Cortex of kidney (tissue), 1 donor: ENCODE measurements at places on chromosomes 4 and X.

DNA sequence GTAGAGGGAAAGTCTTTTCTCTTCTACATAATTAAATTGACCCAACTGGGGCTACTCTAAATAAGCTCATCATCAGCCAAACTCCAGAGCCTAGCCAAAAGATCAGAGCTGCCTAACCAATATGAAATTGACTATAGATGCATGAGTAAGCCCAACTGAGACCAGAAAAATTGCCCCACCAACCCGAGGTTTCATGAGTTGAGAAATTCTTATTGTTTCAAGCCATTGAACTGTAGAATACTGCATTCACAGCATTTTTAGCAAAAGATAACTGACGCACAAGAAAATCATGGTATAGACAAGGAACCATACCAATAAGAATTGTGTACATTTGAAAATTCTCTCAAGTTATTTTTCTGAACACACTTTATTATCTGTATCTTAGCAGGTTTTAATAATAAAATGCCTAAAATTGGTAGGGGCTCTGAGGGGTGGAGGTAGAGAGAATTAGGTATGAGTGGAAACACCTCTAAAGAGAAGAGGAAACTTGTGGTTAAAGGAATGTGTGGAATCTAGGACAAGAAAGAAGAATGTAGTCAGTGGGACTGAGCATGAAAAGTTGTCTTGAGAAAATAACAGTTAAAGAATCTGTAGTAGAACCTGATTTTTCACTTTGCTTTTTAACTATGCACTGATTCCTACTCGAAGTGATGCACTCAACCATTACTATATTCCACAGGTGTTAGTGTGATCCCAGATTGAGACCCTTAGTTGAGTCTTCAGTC lies 200.9 kb upstream of the PPP1R2C start:
- no peak for DNase-seq

GRCh38 chr4:77827343-77827742 lies 8.2 kb upstream of the CNOT6L start:
- no peak for DNase-seq

DNA sequence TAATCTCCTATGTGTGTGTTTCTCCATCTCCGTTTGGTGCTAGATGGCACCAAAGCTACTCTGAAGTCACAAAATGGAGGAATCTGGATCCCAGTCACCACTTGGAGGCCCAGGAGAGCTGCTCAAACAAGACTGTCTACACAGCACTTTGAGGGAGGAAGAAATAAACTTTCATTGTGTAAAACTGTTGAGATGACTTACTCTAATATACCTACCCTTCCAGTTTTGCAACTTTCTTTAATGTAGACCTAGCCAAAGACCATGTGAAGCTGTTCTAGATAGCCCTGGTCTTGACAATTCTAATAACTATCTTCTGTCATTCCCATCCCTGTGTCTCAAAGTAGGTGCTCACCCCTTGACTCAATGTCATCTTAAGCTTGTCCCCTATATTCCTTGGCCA lies 52.8 kb upstream of the TAB3 start:
- DNase-seq: no peak

- DNase-seq: no peak
These were observed 208.5 kb downstream of the MAD2L1 start for GRCh38 chr4:119858176-119858575.

DNA sequence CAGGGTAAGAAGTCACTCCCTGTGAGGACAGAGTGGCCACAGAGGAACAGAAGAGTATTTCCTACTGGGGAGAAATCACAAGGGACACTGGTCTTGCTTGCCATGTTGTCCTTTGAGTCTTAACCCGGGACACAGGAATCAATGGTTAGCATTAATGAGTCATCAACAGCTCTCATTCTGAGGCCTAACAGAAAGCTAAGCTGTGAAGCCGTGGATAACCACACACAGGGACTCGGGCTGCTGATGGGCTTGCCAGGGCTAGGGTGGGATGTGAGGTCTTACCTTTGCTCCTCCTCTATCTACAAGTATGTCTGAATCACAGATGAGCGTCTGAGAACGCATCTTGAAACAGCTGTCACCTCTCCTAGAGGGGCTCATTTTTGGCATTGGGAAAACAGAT lies 22.2 kb downstream of the HELT start:
- DNase-seq: no peak

DNA sequence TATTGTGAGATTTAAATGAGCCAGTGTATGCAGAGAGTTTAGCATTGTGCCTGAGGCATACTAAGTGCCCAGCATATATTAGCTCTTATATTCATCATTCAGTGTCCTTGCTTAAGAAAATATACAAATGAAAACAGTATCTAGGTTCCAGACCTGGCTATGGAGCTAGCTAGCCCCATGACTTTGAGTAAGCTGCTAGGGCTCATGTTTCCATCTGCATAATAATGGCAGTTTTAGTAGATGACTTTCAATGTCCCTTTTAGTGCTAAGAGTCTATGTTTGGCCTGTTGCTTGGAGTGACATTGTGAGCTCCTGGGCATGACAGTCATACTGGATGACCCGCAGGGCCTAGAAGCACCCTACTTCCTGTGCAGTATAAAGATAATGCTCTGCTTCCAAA lies 435.3 kb downstream of the ZIC3 start:
- no peak for DNase-seq

- DNase-seq: no peak
These were observed 28.1 kb upstream of the ZNF330 start for GRCh38 chr4:141192564-141192963.

DNA sequence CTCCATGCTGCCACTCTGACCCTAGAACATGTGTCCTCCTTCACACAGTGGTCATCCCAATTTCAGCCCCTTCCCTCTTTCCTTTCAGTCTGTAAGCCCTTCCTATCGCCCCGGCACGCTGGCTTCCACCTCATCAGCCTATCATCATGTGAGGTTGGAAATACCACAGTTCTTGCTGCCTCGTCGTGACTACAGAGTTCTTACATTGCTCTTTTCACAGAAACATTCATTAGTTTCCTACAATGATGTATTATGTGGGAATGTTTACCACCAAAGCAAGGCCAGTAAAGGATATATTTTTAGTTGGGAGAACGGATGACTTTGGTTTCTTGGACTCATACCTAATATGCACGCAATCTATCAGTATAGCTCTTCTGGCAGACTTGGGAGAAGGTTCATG lies 169.5 kb upstream of the BOD1L1 start:
- no peak for DNase-seq

- no peak for DNase-seq
These were observed 20.5 kb downstream of the NIPAL1 start for GRCh38 chr4:48037117-48037462.

GRCh38 chrX:39753293-39753996 lies 344.3 kb downstream of the BCOR start:
- DNase-seq: no peak

DNA sequence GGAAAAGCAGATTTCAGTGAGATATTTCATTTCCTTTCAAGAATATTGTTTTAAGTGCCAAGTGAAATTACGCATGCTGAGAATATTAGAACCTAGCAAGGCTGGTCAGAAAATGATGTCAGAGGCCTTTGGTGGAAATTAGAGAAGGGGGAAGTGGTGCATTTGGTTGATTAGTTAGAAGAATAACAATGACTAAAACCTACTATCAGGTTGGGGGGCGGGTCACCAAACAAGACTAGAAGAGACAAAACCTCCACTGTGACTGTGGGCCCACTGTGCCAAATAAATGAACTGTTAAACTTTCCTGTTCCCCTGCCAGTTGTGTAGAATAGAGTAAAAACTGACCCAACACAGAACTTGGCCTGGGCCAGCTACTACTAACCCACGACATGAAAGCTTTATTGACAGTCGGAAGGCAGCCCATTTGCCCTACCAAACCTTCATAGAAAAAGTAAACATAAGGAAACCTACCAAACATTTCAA lies 2.9 kb downstream of the RAPGEF2 start:
- no peak for DNase-seq

GRCh38 chr4:46909078-46909477 lies at the start of gene COX7B2:
Gene COX7B2 (minus strand): TSS chr4:46909245. CDS start chr4:46735192, 174,053 bp downstream.
- DNase-seq: no peak

- DNase-seq: no peak
These were observed 141.8 kb downstream of the CBR4 start for GRCh38 chr4:168868044-168868781.

- no peak for DNase-seq
These were observed at the start of gene SLITRK4 for GRCh38 chrX:143635915-143636314. Gene SLITRK4 (minus strand): TSS chrX:143636101. CDS start chrX:143631108, 4,993 bp downstream.

DNA sequence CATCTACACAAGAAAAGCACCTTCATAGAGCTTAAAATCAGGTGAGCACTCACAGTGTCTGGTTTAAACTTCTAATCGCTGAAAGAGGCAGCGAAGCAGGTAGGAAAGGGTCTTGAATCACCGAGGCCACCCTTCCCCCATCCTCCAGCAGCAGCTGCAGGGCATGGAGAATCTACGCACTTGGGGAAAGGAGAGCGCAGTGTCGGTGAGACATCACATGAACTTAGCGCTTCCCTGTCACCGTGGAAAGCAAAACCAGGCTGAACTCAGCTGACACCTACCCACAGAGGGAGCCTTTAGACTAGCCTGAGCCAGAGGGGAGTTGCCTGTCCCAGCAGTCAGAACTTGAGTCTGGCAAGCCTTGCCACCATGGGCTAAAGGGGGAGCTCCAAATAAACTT lies 197.2 kb upstream of the ZFP42 start:
- no peak for DNase-seq

DNA sequence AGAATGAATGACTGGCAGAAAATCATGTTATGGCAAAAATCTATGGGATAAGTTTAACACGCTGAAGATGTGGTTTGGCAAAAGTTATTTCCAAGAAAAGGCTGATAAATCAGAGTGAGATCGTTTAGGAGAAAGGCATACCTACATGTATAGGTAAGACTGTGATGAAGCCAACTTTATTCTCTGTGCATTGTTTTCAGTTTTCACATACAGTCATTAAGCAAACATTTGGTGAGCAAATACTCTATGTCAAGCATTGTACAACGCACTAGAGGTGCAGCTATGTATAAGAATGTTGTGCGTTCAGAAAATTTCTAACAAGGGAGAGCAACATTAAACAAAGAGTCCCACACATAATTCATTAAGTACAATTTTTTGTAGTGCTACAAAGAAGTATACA lies 121.7 kb downstream of the TEX13A start:
- DNase-seq: no peak

- no peak for DNase-seq
These were observed 225.4 kb downstream of the PCDH7 start for GRCh38 chr4:30945586-30945985.

GRCh38 chrX:48580662-48581061 lies 6.4 kb downstream of the RBM3 start:
- no peak for DNase-seq

DNA sequence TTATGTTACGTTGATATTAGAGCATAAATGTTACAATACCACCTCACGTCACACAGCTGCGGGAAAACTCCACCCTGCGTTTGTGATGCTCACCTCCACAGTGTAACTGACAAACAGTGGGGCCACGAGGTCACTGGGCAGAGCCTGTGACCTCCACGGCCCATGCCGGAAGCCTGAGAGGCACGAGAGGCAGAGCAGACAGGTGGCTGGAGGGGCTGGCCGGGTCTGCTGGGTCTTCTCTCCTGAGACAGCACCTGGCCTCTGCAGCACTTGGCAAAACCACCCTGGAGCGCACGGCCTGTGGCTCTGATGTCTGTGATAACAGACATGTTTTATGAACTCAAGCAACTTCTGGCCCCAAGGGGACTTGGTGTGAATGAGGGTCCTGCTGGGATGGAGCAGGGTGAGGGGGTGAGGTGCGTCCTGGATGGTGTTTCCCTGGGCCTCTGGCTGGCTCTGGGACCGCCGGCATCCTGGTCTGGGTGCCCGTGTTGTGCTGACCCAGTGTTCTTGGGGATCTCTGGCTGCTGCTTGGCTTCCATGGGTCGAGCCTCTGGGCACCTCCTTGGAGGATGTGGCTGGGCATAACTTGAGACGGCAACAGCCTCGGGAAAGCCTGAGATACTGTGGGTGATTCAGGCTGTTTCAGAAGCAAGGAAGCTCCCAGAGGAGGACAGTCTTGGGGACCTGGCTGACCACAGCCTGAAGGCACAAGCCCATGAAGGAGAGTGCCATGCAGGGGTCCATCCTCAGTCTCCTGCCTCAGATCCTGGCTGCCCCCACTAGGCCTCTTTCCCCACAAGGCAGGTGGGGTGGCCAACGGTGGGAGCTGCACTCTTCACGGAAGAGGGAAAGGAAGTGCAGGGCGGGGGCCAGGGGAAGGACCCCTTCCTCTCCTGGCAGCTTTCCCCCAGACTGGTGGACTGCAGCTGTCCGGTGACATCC lies 19.7 kb downstream of the RNF212 start:
- DNase-seq: no peak

- DNase-seq: no peak
These were observed 34.4 kb upstream of the BLTP1 start for GRCh38 chr4:122117743-122118142.

DNA sequence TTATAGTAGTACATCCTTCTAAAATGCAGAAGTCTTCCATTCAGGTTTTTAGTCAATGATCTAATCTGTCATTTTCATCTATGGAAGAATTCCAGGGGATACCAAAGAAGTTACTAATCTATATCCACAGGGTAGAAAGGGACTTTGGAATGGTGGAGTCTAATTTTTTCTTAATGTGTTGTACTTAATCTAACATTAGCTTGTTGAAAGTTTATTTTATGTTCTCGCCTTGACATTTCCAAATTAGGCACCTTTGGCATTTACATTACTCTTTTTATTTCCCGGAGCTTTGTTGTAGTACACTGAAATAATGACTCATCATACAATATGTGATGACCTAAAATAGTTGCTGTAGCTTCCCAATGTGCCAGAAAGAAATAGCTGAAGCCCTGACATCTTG lies 91.5 kb downstream of the HTR2C start:
- DNase-seq: no peak

DNA sequence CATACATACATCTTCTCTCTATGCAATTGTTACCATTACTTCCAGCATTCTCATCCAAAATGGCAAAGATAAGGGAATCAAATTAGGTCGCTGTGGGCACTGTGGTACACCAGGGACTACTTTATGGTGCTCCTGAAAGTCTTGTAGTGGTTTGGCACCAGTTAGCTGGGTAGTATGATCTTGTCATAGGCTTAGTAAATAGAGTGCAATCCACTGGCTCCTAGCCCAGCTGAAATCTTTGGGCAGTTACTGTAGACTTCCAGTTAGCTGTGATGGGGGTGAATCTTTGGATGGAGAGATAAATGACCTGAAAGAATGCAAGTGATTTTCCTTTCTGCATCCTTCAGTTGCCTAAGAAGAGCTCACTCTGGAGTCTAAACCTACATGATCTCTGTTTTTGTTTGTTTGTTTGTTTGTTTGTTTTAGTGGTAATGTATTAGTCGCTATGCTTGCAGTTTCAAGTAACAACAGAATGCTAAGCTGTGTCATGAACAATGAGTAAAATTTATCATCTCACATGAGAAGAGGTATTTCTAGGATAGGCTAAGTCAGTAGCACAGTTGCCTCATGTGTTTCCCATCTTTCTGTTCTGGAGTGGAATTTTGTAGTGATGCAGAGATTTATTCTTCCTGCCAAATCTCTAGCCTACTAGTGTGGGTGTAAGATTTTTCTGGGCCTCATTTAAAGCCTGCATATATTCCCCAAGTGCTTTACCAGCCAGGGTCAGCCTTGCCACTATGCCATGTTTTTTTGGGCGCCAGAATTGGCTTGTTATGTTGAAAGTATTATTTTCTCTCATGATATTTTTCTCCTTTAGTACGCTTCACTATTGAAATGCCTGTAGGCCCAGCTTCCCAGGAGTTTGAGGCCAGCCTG lies 24.2 kb downstream of the HERC3 start:
- no peak for DNase-seq

- no peak for DNase-seq
These were observed 418.9 kb downstream of the CCSER1 start for GRCh38 chr4:90546114-90546513.

GRCh38 chrX:13220916-13221315 lies 98.9 kb downstream of the ATXN3L start:
- no peak for DNase-seq

- no peak for DNase-seq
These were observed 159.4 kb downstream of the OPHN1 start for GRCh38 chrX:68273887-68274286.

- DNase-seq: no peak
These were observed 139.9 kb downstream of the AFAP1 start for GRCh38 chr4:7799736-7800135.
